ENCODE measurements at places on chromosomes 6 and 20.
A peak's percentile ranks its signal among the peaks of the same experiment; 100 is the strongest.

GRCh38 chr6:81145506-81145905 lies 607.0 kb downstream of the TENT5A start:
- DNase-seq, result no peak

- peak; percentile 22 for DNase-seq
These were observed 42.6 kb upstream of the SCML4 start for GRCh38 chr6:107866606-107867301.

DNA sequence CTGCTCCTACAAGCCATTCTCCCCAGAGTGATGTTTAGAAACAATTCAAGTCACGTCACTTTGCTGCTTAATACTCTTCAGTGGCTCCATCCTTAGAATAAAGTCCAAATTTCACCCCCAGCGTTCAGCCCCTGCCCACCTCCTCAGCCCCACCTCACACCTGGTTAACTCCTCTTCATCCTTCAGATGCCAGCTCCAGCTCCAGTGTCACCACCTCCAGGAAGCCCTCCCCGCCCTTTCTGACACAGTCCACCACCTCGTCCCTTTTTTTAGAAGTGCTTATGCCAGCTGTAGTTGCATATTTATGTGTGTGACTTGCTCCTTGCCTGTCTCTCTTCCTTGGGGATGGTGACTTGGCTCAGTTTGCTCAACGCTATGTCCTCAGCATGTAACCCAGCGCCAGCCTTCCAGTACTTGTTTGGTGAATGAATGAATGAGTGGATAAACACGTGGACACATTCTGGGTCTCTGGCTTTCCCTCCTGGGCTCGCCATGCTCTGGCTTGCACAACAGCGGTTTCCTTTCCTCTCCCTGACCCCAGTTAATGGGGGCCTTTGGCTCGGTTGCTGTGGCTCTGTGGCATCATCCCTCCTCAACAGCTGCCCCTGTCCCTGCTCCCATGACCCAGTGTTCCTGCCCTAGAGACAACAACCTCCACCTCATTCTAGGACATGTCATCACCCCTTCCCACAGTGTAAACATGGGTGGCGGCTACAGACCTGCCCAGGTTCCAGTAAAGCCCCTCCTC lies 3.7 kb upstream of the IP6K3 start:
- no peak for DNase-seq

- no peak for DNase-seq
These were observed 1.9 kb upstream of the BCAS4 start for GRCh38 chr20:50792708-50793574.

DNA sequence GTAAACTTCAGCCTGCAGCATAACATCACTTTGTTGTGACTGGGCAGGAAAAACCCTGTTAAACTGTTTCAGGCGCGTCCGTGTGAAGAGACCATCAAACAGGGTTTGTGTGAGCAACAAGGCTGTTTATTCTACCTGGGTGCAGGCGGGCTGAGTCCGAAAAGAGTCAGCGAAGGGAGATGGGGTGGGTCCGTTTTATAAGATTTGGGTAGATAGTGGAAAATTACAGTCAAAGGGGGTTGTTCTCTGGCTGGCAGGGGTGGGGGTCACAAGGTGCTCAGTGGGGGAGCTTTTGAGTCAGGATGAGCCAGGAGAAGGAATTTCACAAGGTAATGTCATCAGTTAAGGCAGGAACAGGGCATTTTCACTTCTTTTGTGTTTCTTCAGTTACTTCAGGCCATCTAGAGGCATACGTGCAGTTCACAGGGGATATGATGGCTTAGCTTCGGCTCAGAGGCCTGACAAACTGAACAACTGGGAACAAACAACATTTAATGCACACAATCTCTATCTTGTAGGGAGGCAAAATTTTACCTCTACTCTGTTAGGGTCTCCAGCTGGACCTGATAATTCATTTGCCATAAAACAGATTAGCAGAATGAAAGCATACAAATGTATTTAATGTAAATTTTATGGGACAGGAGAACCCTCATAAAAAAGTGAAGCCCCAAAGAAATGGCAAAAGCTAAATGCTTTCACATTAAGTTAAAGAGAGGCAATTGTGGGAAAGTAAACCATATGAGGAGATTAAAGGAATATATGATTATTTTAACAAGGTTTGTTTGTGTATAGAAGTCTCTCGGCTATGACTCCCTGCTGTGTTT lies 58.3 kb upstream of the HFE start:
- DNase-seq, result no peak

- no peak for DNase-seq
These were observed 10.3 kb downstream of the NFYA start for GRCh38 chr6:41083072-41083471.

GRCh38 chr20:3646651-3647050 lies 16.5 kb downstream of the GFRA4 start:
- DNase-seq, result no peak

Measured in NCI-H748 treated with DMSO at 0.1 percent for 48 hours (cell line).